ENCODE measurements at places on chromosomes 13 and 19. TPM values are rescaled to one million over a fixed set of nuclear protein-coding genes. Genes with fewer than 3 reads are reported as not detected.

DNA sequence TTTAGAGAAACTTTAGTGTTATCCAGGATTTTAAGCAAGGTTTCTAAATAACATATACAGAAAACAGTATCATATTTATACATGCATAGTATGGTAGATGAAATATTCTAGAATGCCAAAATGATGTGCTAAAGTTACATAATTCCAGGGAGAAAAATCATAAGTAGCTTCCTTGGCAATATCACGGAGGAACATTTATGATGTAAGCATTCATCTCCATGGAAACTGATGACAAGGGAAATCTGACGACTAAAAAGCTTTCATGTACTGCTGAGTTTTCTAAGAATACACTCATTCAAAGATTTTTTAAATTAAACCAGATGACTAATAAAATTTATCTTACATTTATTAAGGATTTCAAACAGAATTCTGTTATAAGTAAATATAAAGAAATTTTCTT lies 4.7 kb downstream of the TEX30 start:
- DNase-seq = no peak

DNA sequence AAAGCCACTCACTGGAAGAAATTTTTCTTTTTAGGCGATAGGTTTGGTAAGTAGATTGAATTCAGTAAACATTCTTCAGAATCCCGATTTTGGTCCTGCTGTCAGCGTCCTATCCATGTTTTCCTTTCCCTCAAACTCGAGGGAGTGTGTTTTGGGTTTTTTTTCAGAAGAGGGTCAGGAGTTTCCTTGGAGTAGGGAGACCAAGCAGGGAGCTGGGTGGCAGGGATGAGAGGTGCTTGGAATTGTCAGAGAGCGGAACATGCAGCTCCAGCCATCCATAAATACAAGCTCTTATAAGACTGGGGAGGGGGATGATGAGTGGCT lies 1.6 kb upstream of the PCDH8 start:
- DNase-seq = no peak

DNA sequence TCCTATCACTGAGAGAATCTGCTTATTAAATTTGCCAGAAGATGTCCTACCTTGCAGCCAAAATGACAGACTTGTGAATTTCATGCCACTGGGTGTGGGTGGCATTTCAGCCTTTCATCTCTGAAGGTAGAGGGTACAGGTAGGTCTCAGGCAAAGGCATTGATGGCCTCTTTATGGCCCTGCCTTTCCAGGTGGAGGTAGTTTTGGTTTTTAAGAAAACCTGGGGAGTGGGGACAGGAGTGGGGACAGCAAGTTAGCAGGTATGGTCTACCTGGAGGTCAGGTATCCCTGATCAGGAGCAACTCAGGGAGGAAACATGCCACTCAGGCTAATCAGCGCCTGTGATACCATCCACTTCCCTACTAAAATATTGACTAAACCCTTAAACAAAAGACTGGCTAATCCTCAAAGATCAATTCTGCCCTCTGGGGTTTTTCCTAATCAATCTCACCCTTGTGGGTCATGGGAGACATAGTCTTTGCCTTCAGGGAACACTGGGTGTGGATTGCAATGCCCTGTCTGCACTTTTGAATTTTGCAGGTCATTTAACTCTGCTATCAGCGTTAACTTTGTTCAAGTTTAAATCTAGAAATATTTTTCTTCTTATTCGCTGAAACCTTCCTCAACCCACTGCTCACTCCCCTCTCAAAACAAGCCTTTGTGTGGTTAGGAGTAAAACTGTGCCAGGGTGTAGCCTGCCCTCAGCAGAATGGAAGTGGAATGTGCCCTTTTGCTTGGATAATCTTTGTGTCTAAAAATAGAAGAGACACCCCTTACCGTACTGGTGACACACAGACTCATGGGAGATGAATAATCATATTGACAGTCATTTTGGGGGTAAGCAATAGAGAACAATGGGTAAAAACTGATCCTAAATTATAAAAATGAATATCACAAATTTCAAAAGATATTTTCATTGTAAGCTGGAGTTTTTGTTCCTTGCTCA lies 233.7 kb downstream of the COG6 start:
- no peak for DNase-seq

- DNase-seq = no peak
Observed at GRCh38 chr13:74841651-74842050, 640.3 kb downstream of the TBC1D4 start.

DNA sequence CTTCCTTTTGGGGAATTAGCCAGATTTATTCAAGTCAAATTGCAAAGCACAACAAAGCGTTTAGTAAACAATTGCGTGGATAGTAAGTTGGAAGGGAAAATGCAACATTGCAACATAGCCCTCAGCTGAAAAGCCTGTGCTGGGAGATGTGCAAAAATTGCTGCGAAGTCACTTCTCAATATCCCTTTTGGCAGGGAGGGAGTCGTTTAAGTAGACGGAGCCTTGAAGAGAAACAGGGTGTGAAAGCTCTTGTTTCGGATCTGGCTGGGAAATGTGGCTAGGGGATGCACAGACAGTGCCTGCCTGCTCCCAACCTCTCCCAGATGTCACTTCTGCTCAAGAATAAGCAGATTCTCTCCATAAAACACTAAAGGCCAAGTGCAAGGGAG lies 56.8 kb downstream of the SLC7A1 start:
- no peak for DNase-seq

- no peak for DNase-seq
Observed at GRCh38 chr13:26019251-26019650, 32.6 kb downstream of the SHISA2 start.

- no peak for DNase-seq
Observed at GRCh38 chr19:2208975-2209374, 27.2 kb downstream of the PLEKHJ1 start.

GRCh38 chr13:79432992-79433391 lies 26.9 kb upstream of the RBM26 start:
- no peak for DNase-seq

DNA sequence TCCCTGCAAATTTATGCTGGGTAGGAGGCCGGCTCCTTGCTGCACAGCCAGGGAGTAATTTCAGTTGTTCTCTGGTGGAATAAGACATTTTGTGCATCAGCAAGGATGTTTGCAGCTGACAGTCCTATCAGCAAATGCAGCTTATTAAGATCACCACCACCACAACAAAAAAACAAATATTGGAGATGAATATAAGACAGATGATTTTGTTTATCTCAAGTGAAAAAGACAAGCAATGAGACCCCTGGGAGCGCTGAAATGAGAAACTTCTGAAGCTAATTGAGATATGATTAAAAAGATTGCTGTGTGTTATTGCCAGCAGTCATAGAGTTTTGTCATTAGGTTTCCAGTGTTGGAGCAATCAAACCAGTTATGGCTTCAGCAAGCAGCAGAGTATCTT lies 505.6 kb downstream of the GPC6 start:
- DNase-seq = no peak

DNA sequence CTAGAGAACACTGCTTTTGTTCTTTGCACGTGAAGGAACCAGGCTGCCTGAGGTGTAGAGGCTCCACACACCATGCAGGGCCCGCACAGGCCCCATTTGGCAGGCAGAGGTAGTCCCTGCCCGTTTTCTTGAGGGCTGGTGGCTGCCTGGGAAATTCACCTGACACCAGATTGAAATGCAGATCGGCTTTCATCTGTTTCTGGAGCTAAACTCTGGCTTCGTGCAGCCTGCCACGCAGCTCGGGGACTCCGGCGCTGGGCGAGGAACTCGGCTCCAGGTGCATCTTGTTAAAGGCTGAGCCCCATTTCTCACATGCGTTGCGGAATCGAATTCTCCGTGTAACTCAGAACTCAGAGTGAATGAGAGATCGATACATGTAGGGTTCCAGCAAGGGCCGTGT lies 37.7 kb downstream of the ATP11A start:
- DNase-seq = no peak

Gene DENND1C
- total RNA-seq = 55.8 TPM

Gene SELENOV
- total RNA-seq = not detected

Gene ZNF846
- 2.6 TPM for total RNA-seq

Gene COX7A1
- total RNA-seq = not detected

Gene TMEM190
- total RNA-seq = not detected

Gene UPF3A
- total RNA-seq = 45.7 TPM

Gene LYL1
- 1.9 TPM for total RNA-seq

Gene MYPOP
- 5.5 TPM for total RNA-seq
